Stimulated activated effector memory CD8-positive, alpha-beta T cell treated with anti-CD3 and anti-CD28 coated beads, Interleukin-12 subunit alpha, Interleukin-12 subunit beta, amount 100 ng/mL, for 72 hours (primary cell): ENCODE measurements at places on chromosomes 12 and 14.

DNA sequence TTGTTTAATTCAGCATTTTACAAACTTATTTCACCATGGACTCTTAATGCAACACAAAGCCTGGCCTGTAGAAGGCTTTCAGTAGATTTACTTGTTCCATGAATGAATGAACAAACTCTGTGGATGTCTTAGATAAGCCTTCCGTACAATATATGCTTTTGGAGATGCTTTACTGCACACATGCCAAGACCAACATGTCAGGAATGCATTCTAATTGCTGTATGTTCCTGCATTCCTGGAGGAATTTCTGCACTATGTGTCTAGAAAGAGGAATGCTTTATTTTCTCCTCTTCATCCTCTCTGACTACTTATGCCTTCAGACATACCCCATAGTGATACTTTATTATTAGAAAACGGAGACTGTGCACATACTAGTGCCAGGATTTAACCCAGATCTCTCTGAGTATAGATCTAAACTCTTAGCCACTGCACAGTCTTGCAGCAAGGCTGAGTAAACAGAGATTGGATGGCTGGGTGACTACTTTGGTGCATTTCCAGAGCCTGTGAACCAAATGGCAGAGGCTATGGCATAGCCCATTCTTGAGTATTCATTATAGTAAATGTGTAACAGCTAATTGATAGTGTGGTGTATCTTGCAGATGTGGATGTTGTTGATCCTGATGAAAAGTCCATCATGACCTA, 108.2 kb downstream of the SYNE2 start:
- no peak for DNase-seq

- DNase-seq, result no peak
Measured at GRCh38 chr12:65878540-65878939, 54.3 kb downstream of the HMGA2 start.

- DNase-seq, result no peak
Measured at GRCh38 chr12:82981150-82981549, 294.4 kb downstream of the TMTC2 start.

GRCh38 chr12:65923228-65923627, 98.9 kb downstream of the HMGA2 start:
- no peak for DNase-seq

GRCh38 chr12:94299846-94300245, 151.5 kb downstream of the PLXNC1 start:
- no peak for DNase-seq

GRCh38 chr14:78335531-78335930, 165.4 kb downstream of the NRXN3 start:
- DNase-seq, result no peak
